ENCODE measurements at places on chromosomes 2 and 18.
A peak's percentile ranks its signal among the peaks of the same experiment; 100 is the strongest.

DNA sequence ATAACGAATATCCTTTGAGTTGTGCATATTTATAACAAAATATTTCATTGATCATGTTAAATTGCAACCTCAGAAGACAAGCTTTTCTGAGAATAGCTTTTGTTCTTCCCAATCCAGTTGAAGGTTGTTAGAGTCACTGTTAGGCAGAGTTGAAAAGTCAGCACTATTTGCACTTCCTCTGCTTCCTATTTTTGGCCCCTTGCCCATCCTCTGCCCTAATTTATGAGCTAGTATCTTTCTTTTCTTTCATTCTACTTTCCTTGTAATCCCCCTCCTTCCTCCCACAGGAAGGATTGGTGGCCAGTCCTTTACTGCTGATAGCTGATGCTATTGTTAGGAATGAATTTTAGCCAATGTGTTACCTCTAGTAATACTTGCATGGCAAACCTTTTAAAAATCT is 4.9 kb downstream of the RALB start:
- no peak for DNase-seq

GRCh38 chr18:27861539-27861938 is 315.4 kb downstream of the CDH2 start:
- DNase-seq, result no peak

DNA sequence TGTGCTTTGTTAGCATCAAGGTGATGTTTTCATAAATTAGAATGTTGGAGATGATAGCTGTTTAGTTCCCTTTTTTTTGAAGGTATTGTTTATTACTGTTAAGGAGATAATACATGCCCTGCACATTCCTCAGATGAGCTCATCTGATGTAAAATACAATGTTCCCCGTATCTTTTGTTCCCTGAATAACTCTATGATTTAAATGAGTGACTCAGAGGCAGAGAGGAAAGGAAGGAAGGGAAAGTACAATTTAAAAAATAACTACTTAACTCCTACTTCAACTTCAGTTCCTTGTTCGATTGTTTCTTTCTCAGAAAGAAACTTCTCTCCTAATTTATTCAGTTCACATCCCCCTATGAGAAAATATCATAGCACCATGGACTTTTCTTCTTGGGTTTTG is 208.7 kb downstream of the KCNE4 start:
- DNase-seq, result no peak

DNA sequence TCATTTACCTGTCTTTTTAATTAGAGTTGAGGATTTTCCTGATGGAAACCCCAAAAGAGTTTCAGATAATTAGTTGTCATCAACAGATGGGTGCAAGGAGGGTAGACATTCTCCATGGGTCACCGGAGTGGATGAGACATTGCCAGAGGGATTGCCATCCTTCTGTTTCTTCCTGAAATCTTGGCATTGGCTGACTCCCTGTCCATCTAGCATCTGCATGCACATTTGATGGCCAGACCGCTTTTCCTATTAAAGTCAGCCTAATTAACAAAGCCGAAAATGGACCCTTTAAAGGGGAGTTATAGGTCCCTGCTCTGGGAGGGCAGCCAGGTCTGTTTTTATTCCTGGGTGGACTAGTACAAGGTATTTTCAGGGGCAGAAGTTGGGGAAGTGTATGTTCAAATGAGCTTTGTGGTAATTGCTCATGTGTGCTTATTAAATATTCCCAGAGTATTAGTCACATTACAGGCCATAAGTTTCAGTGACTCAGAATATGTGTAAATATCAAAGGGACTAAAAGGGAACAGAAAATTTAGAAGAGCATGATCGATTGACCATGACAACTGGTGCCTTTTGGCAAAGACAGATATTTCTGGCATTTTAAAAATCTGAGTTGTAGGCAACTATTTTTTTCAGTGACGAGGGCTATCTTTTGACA is 209.8 kb downstream of the PHLPP1 start:
- no peak for DNase-seq

GRCh38 chr2:190766595-190766994 is 114.0 kb upstream of the GLS start:
- DNase-seq, result no peak

GRCh38 chr2:122886479-122887145 is 1131.2 kb downstream of the TSN start:
- DNase-seq, result no peak

DNA sequence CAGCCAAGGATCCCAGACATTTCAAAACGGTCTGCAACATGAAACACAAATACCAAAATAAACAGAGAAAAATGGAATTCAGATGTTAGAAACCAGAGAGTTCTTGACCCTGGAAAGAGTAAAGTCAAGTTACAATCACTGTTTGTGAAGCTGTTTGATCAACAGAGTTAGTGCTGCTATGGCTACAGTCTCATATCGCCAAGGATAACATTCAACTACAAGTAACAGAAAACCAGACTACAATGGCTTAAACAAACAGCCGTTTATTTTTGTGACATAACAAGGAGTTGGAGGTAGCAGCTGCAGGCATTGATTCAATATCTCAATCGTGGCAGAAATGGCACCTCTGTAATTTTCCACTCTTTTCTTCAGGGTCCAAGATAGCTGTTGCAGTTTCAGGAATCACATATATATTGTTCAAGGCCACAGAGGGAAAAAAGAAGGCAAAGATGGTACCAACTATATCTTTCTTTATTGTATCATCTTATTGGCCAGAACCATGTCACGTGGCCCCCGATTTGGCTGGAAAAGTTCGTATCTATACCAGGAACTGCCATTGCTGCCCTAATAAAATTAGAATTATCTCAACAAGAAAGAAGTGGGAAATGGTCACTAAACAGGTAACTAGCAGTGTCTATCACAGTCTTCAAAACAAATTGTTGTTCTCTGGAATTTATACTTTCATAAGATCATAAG is 17.7 kb upstream of the HNRNPLL start:
- DNase-seq, result peak; percentile 48

DNA sequence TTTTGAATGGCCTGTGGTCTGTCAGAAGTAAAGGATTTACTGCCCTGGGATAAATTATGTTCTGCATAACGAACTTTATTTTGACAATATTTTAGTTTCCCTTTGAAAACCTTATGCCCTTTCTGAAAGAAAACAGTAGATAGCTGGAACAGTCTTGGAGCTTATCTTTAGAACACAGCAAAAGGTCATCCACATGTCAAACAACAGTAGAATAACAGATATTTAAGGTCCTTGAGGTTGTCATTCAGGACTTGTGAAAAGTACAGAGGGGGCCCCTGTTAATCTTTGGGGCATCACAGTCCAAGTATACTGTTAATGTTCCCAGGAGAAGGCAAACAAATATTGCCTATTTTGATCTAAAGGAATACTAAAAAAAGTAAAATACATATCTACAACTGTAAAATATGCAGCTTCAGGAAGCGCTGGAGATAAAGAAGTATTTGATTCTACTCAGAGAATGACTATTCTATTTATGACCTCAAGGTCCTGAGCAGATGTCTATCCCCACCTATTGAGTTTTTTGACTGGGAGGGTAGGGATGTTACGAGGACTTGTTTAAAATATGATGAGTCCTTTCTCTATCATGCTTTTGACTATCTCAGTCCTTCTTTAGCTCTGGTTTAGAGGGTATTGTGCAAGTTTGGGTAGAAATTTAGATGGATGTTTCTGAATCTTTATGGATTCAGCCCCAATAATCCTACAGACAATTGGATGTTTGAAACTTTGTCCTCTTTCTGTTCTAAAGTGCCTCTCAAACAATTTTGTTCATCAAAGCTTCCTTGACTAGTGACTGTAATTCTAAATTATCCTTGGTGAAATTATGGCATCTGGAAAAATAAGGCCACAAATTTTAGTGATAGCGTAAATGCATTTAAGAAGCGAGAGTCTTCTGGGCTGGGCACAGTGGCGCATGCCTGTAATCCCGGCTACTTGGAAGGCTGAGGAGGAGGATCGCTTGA is 25.1 kb upstream of the TMEM214 start:
- DNase-seq, result no peak

- DNase-seq, result no peak
These were observed 125.9 kb upstream of the RNF152 start for GRCh38 chr18:62018759-62019041.

DNA sequence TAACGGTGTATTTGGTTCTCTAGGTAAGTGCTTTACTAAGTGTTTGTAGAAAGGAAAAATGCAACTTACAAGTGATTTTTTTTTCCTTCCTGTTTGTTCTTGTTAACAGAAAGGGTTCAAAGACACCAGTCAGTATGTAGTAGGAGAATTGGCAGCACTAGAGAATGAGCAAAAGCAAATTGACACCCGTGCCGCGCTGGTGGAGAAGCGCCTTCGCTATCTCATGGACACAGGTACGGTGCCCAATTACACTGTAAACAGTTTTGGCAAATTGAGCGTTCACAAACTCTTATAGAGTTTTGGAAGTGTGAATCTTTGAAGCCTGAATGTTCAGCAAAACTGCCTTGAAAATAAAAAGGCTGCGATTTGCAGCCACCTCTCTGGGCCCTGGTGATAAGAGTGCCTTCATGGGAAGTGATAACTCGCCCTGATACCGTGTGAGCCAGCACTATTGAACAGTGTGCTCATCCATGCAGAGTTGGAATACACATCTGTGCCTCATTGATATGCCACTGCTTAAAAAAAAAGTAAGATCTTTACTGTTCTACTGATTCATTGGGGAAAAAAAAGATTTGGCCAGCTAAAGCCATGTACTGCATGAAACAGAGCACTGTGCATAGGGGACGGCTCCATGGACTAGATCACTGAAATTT is 54.0 kb upstream of the OTX1 start:
- no peak for DNase-seq

DNA sequence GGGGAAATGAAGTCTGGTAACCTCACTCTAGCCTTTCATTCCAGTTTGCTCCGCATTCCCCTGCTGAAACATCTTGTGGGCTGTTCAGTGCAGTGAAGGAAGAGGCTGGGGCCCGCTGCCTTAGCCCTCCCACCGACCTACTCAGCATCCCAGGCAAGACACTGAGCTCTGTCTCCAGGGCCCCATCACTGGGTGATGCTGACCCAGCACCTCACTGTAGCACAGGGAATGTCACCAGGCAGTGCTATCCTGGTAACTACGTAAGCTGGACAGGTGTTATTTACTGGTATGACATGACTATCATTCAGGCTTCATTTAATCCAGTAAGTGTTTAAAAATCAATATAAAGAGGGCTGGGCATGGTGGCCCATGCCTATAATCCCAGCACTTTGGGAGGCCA is 101.0 kb upstream of the NFU1 start:
- no peak for DNase-seq

GRCh38 chr2:234977228-234977679 is 25.4 kb downstream of the SH3BP4 start:
- no peak for DNase-seq

GRCh38 chr2:219446101-219446504 is 11.5 kb downstream of the SPEG start:
- DNase-seq, result no peak

GRCh38 chr2:50719837-50720696 is 311.9 kb downstream of the NRXN1 start:
- DNase-seq, result no peak

- DNase-seq, result no peak
These were observed 47.2 kb downstream of the CLIP4 start for GRCh38 chr2:29162204-29162928.

DNA sequence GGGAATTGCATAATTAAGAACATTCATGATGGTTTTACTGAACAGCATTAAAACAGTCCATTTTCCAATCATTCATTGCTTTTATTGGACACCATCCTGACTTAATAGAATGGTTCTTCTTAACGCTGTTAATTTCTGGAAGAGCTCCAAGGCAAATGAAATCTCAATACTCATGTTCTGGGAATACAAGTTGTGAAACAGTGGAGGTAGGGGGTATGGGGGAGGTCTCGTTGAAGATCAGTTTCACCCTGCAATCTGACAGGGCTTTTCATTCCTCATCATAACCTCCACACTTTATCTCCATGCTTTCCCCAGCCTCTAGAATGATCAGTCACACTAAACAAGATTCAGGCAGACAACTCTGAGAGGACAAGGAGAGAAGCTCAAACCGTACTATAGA is 113.6 kb downstream of the ETAA1 start:
- DNase-seq, result peak; percentile 34

- no peak for DNase-seq
These were observed 3.1 kb downstream of the ARHGEF33 start for GRCh38 chr2:38892819-38893218.

DNA sequence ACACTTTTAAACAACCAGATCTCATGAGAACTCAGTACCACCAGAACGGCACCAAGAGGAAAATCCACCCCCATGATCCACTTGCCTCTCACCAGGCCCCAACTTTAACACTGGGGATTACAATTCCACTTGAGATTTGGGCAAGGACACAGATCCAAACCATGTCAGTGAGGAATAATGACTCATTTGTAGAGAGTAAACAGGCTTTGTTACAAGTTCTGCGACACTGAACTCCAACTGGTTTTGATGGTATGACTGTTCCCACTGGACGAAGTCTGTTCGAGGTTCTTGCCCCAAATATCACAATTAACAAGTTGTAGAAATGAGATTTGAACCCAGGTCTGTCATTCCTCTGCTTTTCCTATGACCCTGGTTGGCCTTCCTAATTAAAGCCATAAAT is 718.1 kb upstream of the ID2 start:
- no peak for DNase-seq

- DNase-seq, result no peak
These were observed 500.2 kb upstream of the SPRED2 start for GRCh38 chr2:65932571-65932970.

GRCh38 chr2:4914551-4914950 is 777.6 kb upstream of the SOX11 start:
- no peak for DNase-seq

DNA sequence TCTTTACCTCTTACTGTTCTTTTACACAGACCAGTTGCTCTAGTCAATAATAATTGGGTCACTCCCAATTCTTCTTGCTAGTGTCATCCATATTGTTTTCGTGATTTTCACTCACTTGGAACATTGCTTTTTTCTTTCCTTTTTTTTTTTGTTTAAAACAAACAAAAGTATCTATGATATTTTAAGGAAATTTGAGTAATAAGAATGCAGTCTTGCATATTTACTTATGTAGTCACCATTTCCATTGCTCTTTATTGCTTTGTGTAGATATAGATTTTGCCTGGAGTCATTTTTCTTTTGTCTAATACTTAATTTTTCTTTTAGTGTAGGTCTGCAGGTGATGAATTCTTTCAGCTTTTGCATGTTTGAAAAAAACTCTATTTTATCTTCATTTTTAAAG is 71.9 kb downstream of the WDR7 start:
- DNase-seq, result no peak

DNA sequence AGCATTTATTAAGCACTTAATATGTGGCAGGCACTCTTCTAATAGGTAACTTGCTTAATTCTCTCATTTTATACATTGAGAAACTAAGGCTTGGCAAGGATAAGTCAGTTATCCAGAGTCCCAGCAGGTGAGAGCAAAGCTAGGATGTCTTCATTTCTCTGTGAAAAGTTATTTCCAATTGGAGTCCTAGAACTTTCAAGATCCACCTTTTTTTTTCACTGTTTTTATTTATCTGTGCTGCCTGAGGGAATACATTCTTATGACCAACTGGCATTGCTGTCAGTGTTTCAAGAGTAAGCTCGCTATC is 56.2 kb upstream of the ETAA1 start:
- no peak for DNase-seq

GRCh38 chr2:151760139-151760650 is 25.9 kb upstream of the NEB start:
- no peak for DNase-seq

GRCh38 chr2:63819256-63819655 is 22.4 kb upstream of the UGP2 start:
- no peak for DNase-seq

Measured in AG09309 (cell line).